Stimulated activated CD8-positive, alpha-beta memory T cell treated with anti-CD3 and anti-CD28 coated beads, Interleukin-2, amount 100 ng/mL, for 1 hour (primary cell): ENCODE measurements at places on chromosomes 12 and 14.

DNA sequence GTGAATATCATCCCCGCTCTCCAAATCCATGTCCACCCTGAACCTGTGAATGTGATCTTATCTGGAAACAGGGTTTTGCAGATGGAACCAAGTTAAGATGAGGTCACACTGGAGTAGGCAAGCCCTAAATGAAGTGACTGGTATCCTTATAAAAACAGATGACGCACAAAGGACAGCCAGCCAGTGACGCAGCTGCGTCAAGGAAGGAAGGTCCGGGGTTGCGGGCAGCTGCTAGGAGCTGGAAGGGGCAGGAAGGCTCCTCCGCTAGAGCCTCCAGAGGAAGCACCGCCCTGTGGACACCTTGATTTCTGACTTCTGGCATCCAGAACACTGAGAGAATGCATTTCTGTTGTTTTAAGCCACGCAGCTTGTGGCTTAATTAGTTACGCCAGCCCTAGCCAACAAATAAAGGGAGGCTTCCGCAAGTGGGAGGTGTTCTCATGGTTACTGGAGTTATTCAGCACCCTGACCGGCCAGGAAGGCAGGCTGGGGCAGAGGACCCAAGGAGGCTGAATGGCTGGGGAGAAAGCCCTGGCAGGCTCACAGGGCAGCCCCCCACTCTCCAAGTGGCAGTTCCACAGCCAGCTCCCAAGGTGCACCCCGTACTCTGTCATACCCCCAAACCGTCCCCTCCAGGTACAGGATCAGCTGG is 127.6 kb upstream of the NCOR2 start:
- DNase-seq = no peak

DNA sequence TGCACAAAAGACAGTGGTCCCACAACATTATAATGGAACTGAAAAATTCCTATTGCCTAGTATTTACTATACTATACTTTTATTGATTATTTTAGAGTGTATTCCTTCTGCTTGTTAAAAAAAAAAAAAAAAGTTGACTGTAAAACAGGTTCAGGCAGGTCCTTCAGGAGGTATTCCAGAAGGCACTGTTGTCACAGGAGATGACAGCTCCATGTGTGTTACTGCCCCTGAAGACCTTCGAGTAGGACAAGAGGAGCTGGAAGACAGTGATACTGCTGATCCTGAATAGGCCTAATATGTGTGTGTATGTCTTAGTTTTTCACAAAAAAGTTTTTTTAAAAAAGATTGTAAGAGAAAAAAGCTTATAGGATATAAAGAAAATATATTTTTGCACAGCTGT is 12.3 kb downstream of the UBE2N start:
- no peak for DNase-seq

GRCh38 chr12:99911967-99912366 is 72.8 kb downstream of the ANKS1B start:
- DNase-seq = no peak

DNA sequence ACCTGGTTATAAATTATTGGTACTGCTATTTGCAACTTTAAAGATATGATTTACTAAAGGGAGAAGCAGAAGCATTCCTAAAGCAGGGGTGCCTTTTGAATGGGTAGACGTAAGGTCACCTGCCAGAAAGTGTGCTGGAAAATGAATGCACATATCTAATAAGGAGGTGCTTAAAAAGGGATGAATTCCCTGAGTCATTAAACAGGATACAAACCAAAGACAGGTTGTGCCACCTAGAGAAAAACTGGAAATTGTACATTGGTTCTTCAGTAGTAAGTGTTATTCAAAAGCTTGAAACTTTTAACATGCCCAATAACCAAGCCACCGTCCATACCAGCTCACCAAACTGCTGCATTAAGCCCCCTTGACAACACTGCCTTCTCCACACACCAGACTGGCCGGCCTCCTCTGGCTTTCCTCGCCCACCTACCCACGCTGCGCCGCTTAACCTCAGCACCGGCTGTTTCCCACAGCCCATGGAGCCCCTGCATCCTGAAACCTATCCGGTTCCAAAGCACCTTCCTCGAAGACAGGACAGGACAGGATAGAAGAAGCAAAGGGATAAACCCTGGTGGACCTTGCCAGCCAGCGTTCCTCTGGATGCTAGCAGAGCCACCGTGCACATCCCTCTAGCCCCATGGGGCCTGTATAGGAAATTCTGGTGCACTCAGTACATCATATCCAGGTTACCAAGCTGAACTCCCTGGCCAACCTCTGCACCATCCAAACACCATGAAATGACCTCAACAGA is 201.5 kb upstream of the CAND1 start:
- no peak for DNase-seq

- no peak for DNase-seq
Observed at GRCh38 chr12:43337571-43338444, 214.2 kb downstream of the ADAMTS20 start.

DNA sequence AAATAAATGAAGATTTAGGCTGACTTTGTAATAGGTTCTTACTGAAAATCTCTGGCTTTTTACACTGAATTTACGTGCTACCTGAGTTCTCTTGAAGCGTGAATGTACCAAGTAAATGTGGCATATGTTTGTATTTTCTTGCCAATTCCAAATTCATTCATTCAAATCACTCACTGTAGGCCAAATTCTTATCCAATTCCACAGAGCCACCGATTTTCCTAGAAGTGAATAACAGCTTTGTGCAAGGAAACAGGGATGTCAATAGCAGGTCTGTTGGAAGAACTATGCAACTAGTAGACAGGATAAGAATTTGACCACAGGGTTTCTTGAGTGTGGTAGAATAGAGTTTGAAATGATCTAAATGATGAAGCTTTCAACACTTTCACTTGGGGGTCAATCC is 86.8 kb downstream of the SOX5 start:
- no peak for DNase-seq

GRCh38 chr12:89960607-89961394 is 252.2 kb upstream of the ATP2B1 start:
- DNase-seq = no peak

GRCh38 chr12:50087995-50088394 is 2.9 kb downstream of the SMARCD1 start:
- DNase-seq = no peak

- DNase-seq = no peak
Observed at GRCh38 chr12:1716215-1716862, 25.5 kb downstream of the ADIPOR2 start.

- DNase-seq = no peak
Observed at GRCh38 chr14:96852823-96853422, 55.7 kb downstream of the VRK1 start.

DNA sequence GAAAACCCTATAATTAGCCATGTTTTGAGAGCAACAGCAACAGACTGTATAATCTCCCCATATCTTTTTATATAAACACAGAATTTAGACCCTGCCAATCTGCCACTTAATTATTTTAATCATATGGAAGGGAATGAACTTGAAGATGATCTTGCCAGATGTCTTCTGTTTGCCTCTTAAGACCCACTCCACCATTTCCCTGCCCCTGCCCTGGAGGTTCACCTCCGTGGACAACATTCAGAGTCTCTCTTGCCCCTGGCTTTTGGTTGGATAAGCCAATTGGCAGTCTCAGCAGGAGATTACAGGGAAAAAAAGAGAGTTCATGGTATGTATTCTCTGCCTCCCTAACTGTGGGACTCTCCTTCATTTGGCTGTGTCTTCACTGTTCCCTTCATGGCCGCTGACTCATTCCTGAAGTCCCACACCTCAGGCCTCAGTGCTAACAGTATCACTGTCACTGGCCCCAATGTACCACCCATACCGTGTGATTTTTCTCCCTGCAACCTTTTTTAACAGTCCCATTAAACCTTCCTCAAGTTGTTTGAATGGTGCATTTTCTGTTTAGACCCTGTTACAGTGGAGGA is 184.8 kb downstream of the PIK3C2G start:
- DNase-seq = no peak

- no peak for DNase-seq
Observed at GRCh38 chr12:4908684-4909409, 858 bp upstream of the KCNA1 start.

DNA sequence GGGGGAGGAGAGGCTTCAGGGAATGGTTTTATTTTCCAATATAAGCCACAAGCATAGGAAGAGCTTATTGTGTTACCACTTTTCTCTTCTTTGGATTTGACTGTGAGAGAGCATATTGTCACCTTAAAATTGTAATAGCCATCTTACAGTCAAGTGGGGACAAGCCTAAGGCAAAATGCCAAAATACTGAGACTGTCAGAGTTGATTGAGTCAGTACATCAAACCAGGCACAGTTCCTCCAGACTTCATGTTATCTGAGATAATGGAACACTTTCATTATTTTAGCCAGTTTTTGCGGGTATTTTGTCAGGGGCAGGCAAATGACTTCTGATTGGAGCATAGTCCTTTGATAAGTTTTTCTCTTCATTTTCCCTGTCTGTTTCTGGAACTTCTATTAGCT is 19.5 kb upstream of the NUBPL start:
- DNase-seq = no peak

GRCh38 chr14:32494609-32495434 is 165.7 kb downstream of the AKAP6 start:
- DNase-seq = no peak

DNA sequence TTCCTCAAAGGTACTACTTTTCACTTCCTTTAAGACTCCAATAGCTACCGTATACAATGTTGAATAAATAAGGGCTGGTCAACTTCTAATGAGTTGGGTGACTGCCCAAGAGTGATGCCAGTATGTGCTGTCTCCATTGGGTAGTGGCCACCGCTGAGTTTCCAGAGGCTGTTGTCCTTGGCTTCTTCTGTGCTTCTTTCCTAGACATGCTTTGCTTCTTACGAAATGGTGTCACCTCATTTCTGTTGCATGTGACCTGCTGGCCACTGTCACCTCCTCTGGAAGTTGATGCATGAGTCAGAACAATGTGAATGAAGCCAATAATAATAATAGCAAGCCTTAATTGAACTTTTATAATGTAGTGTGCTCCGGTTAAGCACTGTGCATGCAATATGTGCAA is 7.5 kb upstream of the NID2 start:
- no peak for DNase-seq

DNA sequence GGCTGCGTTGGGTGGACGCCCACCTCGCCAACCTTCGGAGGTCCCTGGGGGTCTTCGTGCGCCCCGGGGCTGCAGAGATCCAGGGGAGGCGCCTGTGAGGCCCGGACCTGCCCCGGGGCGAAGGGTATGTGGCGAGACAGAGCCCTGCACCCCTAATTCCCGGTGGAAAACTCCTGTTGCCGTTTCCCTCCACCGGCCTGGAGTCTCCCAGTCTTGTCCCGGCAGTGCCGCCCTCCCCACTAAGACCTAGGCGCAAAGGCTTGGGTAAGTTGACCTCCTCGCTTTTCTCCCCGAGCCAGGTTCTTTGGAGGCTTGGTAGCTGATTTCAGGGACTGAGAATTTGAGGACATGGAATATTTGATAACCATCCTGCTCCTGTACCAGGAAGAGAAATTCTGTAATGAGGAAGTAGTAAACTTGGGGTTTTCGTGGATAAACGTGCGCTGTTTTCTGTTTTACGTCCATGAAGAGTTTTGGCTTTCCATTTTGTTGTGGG is 530 bp downstream of the APAF1 start:
- DNase-seq = no peak

- no peak for DNase-seq
Observed at GRCh38 chr14:73243341-73243740, 6.0 kb downstream of the PAPLN start.

DNA sequence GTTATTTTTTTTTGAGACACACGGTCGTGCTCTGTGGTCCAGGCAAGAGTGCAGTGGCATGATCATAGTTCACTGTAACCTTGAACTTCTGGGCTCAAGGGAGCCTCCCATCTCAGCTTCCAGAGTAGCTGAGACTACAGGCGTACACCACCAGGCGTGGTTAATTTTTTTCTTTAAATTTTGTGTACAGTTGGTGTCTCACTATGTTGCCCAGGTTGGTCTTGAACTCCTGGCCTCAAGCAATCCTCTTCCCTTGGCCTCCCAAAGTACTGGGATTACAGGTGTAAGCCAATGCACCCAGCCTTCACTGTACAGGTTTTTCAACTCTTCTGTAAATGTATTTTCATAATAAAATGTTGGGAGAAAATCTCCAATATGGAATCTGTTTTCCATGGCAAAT is 5.7 kb upstream of the KLC1 start:
- DNase-seq = no peak

- DNase-seq = no peak
Observed at GRCh38 chr14:80047761-80048160, 163.5 kb downstream of the DIO2 start.

- no peak for DNase-seq
Observed at GRCh38 chr12:114704096-114704495, 20.1 kb upstream of the TBX3 start.

- DNase-seq = no peak
Observed at GRCh38 chr12:74915718-74916117, 293.9 kb downstream of the KCNC2 start.

- no peak for DNase-seq
Observed at GRCh38 chr12:87599459-87599858, 429.7 kb downstream of the C12orf50 start.

GRCh38 chr14:61712137-61712536 is 16.8 kb downstream of the HIF1A start:
- no peak for DNase-seq

DNA sequence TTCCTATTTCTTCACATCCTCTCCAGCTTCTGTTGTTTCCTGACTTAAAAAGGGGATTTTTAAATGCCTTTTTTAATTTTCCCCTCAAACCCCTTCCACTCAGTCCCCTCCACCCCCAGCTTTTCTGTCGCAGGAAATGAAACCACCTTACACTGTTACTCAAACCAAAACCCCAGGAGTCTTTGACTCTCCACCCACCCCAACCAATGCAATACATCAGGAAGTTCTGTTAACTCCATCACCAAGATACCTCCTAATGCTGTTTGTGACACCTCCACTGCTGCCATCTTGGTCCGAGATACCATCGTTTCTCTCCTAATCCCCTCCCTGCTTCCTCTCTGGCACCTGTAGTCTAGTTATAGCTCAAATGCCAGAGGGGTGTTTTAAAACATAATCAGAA is 25.4 kb upstream of the CPM start:
- no peak for DNase-seq

- DNase-seq = no peak
Observed at GRCh38 chr12:14558473-14558959, 9.2 kb downstream of the PLBD1 start.

DNA sequence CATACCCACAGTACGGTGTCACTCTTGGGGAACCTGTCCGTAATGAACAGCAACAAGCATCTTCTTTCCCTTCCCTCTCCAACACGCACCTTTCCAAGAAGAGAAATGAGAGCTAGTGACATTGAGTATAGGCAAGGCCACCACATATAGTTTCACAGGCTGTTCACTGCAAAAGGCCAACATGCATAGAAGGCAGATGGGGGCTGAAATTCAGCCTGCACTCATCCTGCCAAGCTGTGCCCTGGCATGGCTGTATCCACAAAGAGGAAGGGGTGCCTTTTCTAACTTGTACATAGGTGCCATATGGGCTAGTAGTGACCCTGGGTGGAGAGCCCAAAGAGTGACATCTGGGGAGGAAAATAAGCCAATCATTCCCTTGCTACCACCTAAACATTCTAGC is 169.6 kb downstream of the ZFP36L1 start:
- DNase-seq = no peak

GRCh38 chr12:48615681-48616080 is 45.8 kb upstream of the LALBA start:
- DNase-seq = no peak
